ENCODE measurements at places on chromosomes 16 and 17.
A peak's percentile ranks its signal among the peaks of the same experiment; 100 is the strongest.

GRCh38 chr17:13462146-13462545 is 139.6 kb downstream of the HS3ST3A1 start:
- no peak for DNase-seq

DNA sequence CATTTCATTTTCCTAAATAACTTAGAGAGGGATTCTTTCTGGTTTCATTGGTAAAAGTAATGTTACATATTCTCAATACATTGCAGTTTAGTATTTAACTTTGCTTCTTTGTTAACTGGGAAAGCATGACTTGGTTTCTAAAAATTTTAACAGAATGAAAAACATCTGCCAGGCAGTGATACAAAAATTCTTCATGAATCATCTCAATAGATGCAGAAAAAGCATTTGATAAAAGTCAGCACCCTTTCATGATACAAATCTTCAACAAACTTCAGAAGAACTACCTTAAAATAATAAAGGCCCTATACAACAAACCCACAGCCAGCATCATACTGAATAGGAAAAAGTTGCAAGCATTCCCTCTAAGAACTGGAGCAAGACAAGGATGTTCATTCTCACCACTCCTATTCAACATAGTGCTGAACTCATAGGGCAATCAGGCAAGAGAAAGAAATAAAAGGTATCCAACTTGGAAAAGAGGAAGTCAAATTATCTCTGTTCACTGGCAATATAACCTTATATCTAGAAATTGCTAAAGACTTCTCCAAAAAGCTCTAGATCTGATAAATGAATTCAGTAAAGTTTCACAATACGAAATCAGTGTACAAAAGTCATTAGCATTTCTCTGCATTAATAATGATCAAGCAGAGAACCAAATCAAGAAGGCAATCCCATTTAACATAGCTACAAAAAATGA is 50.4 kb downstream of the SLFN5 start:
- DNase-seq: no peak

GRCh38 chr16:74605746-74606520 is 981 bp downstream of the GLG1 start:
- DNase-seq: no peak

GRCh38 chr17:41957031-41957868 is 9.3 kb upstream of the CNP start:
- DNase-seq: no peak

- DNase-seq: peak; percentile 40
Observed at GRCh38 chr17:81869221-81870130, 1.7 kb downstream of the ARHGDIA start.

- no peak for DNase-seq
Observed at GRCh38 chr17:71441098-71441497, 679.7 kb upstream of the SOX9 start.

DNA sequence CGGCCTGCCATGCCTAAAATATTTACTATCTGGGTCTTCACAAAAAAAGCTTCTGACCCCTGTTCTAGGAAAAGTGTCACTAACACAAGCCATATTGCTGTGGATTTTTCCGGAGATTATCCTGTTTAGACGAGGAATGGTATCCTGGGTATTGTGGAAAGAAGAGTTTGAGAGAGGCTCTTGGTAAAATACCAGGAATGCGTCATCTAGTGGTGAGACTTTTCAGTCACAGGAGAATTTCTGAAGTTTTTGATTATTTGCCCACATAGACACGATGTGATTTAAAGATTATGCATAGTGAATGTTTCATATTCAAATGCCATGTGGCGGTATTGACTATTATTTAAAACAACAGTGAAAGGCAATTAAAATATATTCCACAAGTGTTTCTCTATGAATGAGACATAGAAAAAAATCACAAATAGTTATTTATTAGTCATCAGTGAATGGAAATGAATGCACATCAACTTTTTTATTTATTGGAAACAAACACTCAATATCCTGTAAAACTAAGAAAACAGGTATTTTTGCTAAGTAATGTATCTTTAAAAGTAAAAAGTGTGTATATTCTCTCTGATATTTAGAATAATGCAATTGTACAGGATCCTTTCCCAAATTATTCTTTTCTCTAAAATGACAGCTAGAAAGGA is 7.8 kb downstream of the KRT28 start:
- peak; percentile 7 for DNase-seq

- no peak for DNase-seq
Observed at GRCh38 chr17:57527221-57528057, 217.7 kb downstream of the CCDC182 start.

DNA sequence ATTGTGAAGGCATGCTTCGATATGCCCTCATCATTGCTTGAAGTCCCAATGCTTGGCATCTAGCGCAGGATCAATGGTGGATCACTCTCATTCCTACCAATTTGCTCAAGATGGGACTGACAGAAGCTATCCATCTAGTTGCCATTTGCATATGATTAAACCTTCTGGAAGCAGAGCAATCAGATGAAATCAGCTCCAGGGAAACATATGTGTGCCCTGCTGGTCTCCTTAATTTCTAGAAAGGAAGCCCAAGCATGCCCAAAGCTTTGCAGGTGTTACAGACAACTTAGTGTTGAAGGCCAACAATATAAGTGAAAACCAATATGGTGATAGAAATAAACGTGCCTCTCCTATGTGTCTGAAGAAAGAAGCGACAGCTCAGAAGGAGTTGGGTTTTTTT is 350.0 kb upstream of the ERCC4 start:
- no peak for DNase-seq

DNA sequence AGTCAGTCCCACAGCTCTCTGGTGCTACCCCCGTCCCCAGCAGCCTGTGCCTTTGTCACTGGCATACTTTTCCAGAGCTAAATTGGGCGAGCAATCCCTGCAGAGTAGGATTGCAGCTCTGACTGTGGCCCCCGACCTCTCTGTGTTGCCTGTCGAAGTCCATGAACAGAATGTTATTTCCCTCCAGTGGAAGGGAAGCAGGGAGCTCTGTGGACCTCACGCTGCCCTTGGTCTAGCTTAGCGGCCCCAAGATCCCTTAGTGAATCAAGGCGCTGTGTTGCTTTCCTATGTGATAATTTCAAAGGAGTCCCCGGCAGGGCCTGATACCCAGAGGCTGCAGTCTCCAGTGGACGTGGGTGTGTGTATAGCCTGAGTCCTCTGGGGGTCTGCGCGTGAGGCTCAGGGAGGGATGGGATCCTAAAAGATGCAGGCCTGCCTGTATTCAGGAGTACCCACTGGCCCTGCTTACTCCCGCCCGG is 15.5 kb upstream of the CD300A start:
- DNase-seq: no peak

- no peak for DNase-seq
Observed at GRCh38 chr17:61452301-61453290, at the start of gene TBX4. Gene TBX4, plus strand, starts transcription at chr17:61452422. Its CDS starts 4,069 bp downstream, at chr17:61456491.

DNA sequence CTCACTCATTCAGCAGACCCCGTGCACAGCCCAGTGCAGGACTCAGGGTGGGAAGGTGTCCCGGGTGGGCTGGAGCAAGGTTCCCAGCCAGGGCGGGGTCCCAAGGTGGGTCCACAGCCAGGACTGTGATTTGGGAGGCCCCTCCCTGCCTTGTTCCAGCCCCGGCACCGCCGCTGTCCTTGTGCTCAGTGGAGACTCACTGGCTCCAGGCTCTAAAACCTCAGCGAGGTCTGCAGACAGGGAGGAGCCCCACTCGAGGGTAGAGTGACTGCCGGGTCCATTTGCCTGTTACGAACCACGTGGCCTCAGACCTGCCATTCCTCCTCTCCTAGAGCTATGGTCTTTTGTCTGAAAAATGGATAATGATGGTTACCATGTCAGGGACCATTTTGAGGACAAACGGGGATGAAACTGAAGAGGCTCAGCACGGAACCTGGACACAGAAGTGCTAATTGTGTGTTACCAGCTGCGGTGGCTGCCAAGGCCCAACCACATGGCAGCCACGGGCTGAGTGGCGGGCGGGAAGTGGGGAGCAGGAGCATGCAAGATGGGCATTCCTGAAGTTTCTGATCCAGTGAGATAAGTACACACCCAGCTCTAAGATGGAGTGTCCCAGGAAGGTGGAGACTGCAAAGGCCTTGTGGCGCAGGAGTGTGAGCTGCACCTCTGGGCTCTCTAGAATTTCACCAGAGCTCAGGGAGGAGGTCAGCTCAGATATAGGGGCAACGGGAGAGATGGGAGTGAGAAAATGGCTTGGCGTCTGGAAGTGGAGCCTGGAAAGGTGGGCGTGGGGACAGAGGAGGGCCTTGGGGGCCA is 317.6 kb downstream of the SEC14L1 start:
- no peak for DNase-seq

- DNase-seq: no peak
Observed at GRCh38 chr17:48030531-48030930, 7.1 kb downstream of the COPZ2 start.

DNA sequence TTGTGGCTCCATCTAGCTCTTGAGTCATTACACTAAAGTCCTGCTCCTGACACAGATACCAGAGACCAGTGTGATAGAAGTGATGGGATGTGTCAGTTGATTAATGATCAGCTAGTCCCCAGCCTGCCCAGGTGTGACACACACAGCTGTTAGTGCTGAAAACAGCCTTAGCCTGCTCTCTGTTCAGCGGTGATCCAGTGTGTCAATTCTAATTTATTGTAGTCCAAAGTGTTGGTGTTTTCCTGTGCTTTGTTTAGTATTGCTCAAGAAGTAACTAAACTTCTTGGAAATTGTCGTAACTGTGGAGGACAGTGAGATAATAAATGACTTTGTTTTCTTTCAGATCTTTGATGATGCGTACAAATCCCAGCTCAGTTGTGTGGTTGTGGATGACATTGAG is 92.3 kb downstream of the WNT3 start:
- DNase-seq: no peak

DNA sequence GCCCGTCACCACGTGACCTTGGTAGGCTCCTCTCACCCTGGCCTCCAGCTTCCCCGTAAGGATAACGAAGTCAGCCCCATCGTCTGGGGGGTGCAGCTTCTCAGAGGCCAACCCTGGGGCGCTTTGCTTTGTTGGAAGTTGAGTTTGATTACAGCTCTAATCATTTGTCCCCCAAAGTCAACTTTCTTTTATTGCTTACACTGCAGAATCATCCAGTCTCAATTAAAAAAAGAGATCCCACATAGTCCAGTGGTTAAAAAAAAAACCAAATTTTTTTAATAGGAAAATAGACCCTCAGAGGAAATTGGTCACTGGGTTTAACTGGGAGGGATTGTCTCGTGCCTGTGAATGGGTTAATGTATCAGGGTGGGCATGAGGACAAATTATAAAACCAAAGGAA is 7.8 kb upstream of the GPRC5C start:
- no peak for DNase-seq

GRCh38 chr17:69669441-69670178 is 255.1 kb downstream of the MAP2K6 start:
- no peak for DNase-seq

DNA sequence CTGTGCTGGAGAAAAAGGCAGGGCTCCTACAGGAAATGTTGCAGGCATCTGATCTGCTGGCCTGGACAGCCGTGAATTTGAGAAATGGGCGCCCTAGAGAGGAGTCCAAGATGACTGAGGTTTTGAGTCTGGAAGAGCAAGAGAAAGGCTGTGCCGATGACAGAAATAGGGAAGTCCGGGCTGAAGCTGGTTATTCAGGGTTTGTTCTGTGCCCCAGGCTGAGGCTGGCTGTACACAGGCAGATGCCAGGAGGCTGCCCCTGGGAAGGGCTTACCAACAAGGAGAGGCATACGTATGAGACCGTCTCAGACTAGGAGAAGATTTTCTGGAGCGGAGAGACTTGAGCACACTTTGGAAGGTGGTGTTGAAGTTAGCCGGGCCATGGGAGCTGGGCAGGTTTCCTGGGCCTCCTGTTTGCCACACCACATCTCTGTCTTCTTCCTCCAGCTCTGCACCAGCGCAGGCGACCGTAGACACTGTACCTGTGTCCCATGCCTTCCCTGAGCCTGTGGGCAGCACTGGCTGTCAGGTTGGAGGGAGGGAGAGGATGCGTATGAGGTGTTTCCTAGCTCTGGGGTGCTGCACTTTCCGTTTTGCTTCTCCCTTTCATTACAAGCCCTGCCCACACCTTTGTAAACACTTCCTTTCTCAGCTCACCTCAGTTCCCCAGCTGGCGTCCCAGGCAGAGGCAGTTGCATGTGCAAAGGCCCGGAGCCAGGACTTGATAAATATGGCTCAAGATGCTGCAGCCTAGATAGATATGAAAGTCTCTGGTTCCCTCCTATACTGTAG is 80.8 kb downstream of the SPECC1 start:
- no peak for DNase-seq
